ENCODE measurements at places on chromosomes 5 and 9.

GRCh38 chr5:67195406-67196275 lies 958 bp downstream of the CD180 start:
- DNase-seq: no peak

GRCh38 chr9:75051285-75051684 lies 23.2 kb upstream of the CARNMT1 start:
- DNase-seq: no peak

DNA sequence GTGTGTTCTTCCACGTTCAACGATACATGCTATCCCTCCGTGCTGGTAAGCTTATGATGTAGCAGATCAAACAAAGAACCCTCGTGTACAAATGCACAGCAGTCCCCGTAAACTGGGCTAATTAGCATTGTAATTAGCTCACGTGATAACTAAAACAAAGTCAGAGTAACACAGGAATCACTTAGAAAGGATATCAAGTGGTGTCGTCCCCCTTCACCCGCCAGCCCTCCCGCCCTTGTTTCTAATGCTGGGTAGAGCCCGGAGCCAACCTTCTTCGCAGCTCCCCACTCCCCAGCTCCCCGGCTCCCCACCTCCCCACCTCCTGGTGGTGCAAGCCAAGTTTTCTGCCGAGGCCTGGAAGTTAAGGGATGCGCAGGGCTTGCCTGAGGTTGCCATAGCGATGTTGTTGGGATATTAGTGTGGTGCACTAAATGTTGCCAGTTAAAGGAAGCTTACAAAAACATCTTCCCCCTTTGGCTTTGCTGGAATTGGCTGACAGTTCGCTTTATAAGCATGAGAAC lies 357.9 kb upstream of the CCNH start:
- DNase-seq: no peak

DNA sequence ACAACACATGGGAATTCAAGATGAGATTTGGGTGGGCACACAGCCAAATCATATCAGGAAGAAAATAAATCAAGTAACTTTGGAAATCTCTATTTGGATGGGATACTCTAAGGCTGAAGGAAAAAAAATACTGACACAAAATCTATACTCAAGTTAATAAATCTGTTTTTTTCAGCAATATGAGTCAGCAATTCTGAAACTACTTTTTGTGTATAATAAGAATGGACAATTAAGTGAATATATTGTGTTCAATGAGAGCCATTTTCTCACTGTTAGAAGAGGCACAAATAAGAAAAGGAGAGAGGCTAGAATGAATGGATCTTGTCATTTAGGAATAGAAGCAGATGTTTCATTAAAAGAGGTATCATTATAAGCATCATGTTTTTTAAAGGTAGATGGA lies 651.0 kb downstream of the TAF11L14 start:
- DNase-seq: no peak

DNA sequence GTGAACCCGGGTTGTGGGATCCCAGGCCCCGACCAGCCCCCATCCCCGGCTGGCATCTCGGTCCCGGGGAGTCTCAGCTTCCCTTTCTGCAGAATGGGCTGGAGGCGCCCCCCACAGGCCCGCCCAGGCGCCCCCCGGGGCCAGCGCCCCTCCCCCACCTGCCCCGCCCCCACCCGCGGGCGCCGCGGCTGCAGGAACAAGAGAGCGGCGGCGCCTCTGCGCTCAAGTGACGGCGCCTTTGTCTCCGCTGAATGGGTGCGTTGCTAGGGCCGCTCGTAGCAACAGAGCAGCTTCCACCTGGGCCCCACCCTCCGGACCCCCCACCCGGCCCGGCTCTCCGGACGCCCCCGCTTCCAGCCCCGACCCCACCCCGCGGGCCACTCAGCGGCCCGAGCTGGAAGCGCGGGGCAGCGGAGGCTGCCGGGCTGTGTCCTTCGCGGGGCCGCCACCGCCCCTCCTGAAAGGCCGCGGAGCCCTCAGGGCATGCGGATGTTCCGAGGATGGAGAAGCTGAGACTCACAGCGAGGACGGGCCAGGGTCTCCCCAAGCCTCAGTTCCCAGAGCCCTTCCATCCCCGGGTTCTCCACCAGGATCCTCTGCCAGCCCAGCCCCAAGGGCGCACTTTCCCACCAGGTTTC lies 27.5 kb downstream of the ADGRD2 start:
- DNase-seq: no peak

DNA sequence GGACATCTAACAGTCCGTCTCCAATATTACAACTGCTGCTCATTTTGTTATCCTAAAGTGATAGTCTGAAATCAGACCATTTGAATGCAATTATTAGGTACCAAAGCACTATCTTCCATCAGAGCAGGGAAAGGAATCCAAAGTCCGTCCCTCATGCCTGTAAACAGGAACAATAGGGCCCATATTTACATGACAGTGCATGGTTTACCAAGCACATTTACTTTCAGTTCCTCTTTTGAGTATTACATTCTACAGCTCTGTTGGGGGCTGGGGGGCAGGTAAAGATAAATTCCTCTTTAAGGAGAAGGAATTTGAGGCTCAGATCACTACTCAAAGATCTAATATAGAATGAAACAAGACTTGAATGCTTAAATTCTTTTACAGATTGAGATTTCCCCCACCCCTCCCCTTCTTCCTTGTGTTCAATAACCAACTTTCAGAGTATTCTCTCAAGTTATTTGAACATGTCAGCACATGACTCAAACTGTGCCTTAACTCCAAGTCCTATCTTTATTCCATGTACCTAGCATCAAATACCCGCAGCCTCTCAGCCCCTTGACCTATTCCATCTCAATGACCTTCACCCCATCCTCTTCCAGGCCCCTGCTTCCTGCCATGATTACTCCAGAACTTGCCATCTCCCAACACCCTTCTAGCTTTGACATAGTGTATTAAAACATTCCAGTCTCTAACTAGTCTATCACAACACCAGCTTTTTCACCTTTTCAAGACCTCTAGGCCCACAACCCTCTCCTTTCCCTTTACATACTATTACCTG lies 71.0 kb downstream of the BRINP1 start:
- DNase-seq: no peak

DNA sequence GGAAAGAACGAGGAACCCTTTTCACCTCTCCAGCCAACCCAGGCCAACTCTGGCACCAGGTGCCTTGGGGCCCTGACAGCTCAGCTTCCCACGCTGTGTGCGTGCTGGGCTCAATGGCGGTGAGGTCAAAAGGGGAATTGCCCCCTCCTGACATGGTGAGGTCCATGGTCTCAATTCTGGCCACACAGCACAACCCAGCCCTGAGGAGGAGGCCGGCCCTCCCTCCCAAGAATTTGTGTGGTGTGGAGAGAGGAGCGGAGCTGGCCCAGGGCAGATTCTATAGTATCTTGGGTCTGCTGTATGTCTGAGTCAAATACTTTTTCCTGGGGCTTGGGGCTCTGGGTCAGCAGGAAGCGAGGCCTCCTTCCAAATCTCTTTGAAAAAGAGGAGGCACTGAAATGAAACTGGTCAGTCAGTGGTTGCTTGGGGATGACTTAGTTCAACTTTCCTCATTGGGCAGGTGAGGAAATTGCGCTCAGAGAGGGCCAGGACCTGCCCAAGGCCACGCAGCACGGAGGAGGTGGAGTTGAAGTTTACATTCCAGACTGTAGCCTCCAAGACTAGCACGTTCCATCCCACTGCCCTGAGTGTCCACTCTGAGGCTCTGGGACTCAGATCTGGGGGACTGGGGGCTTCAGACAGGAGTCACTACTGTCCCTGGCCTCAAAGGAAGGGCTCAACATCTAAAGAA lies 15.6 kb downstream of the COL27A1 start:
- DNase-seq: no peak

GRCh38 chr5:142783601-142784341 lies 13.6 kb downstream of the ARHGAP26 start:
- DNase-seq: no peak

DNA sequence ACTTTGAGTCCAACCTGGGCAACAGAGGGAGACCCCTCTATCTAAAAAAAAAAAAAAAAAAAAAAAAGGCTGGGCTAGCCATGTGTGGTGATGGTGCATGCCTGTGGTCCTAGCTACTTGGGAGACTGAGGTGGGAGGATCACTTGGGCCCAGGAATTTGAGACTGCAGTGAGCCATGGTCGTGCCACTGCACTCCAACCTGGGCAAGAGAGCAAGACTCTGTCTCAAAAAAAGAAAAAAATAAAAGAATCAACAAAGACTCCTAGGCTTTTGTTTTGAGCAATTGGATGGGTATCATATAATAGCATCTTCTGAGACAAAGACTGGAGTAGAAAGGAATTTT lies 481.7 kb upstream of the PAPPA start:
- DNase-seq: no peak

DNA sequence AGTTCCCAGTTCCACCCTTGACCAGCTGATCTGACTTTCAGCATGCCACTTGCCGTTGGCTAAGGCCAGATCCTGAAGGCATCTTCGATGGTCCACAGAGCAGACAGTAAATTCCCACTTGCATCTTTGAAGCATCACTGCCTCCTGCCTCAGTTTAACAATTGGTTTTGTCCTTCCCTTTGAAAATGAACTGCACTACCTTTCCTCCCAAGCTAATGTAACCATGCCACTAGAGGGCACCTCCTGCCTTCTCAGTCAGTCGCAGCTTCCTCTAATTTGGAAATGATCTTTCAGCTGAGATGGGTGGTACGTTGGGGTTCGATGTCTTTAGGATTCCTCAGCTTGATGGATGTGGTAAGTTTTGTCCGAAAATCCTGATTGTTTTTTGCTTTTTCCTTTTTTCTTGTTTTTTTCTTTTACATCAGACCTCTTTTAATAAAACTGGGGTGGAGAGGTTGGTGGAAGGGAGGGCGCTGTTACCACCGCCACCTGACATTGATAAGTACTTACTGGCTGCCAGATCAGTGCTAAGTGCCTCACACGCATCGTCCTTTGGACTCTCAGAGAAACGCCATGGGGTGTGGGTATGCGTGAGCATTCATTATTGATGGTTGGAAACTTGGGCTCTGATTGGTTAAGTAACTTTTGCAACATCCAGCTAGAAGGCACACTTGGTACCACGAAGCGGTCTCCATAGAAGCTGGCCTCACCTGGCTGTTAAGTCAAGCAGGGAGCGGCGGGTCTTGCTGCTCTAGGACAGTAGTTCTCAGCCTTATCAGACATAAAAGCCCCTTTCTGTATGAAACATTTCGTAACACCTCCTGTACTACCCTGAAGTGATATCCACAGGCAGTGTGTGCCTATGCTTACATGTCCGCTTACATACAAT lies 16.9 kb downstream of the PTTG1 start:
- DNase-seq: peak; percentile 72

- no peak for DNase-seq
Measured at GRCh38 chr5:177107159-177107558, 20.4 kb downstream of the FGFR4 start.

- DNase-seq: no peak
Measured at GRCh38 chr5:13115476-13115875, 829.0 kb downstream of the DNAH5 start.

DNA sequence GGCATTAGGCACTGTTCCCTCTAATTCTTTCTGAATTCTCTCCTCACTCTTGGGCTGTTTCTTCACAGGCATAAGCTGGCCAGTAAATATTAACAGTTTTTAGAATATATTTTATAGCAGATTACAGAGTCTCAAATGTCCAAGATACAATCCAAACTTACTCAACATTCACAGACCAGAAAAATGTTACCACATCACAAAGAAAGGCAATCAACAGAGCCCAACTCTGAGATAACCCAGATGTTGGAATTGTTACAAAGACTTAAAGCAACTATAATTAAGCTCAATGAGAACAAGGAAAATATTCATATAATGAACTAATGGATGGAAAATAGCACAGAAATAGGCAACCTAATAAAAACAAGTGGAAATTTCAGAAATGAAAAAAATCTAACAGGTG lies 401.1 kb upstream of the RGMB start:
- DNase-seq: no peak
